CD4-positive, alpha-beta memory T cell (primary cell): ENCODE measurements at places on chromosomes 2 and 18. TPM values are rescaled to one million over a fixed set of nuclear protein-coding genes. Genes with fewer than 3 reads are reported as not detected.

The PROKR1 gene
- not detected for total RNA-seq

The MARCHF7 gene
- total RNA-seq, result 115 TPM

The CHCHD5 gene
- total RNA-seq, result 23.3 TPM

The RIOK3 gene
- 84.4 TPM for total RNA-seq

The HAT1 gene
- total RNA-seq, result 22.6 TPM

The CTNNA2 gene
- total RNA-seq, result not detected

The ZNF516 gene
- 7.7 TPM for total RNA-seq

The ALPI gene
- total RNA-seq, result not detected

The ESPNL gene
- total RNA-seq, result 0.41 TPM

The STPG4 gene
- total RNA-seq, result 0.72 TPM

The RGPD3 gene
- total RNA-seq, result 0.47 TPM

The GRB14 gene
- total RNA-seq, result not detected

The KDSR gene
- total RNA-seq, result 59.4 TPM

The THOC1 gene
- total RNA-seq, result 65.9 TPM

The LRATD1 gene
- total RNA-seq, result not detected

The NPHP1 gene
- 0.23 TPM for total RNA-seq

The POU3F3 gene
- total RNA-seq, result not detected

The MC2R gene
- not detected for total RNA-seq

The HK2 gene
- total RNA-seq, result 7.3 TPM

The ARHGEF33 gene
- not detected for total RNA-seq

The RFX8 gene
- 1.3 TPM for total RNA-seq

The OR6B2 gene
- not detected for total RNA-seq

The MARCO gene
- not detected for total RNA-seq

The SOX11 gene
- not detected for total RNA-seq

The TBR1 gene
- not detected for total RNA-seq

The CD8B2 gene
- not detected for total RNA-seq

The MC5R gene
- total RNA-seq, result not detected

The D2HGDH gene
- 48.7 TPM for total RNA-seq

The TAF1B gene
- total RNA-seq, result 23.5 TPM

The SLC4A5 gene
- total RNA-seq, result 10.9 TPM

The ESCO1 gene
- 32.3 TPM for total RNA-seq

The PDIA6 gene
- total RNA-seq, result 75.9 TPM

The DPY30 gene
- total RNA-seq, result 51.3 TPM

The MTX2 gene
- 8.1 TPM for total RNA-seq

The C2orf15 gene
- total RNA-seq, result 2.3 TPM

The CYTIP gene
- 231 TPM for total RNA-seq

The PIGN gene
- 27.7 TPM for total RNA-seq

The RAB17 gene
- not detected for total RNA-seq

The SLC23A3 gene
- total RNA-seq, result 12.1 TPM

The POTEI gene
- not detected for total RNA-seq

The SOCS6 gene
- 2.6 TPM for total RNA-seq

The RIT2 gene
- total RNA-seq, result not detected

The KATNAL2 gene
- 0.94 TPM for total RNA-seq

The HMSD gene
- total RNA-seq, result 2.2 TPM

The EML6 gene
- total RNA-seq, result 3.9 TPM

The LOXHD1 gene
- not detected for total RNA-seq

The C2orf78 gene
- total RNA-seq, result not detected

The RRM2 gene
- total RNA-seq, result 0.42 TPM

The TOGARAM2 gene
- total RNA-seq, result 1.8 TPM

The TXNDC2 gene
- not detected for total RNA-seq
